ENCODE measurements at places on chromosomes 6 and 20.

DNA sequence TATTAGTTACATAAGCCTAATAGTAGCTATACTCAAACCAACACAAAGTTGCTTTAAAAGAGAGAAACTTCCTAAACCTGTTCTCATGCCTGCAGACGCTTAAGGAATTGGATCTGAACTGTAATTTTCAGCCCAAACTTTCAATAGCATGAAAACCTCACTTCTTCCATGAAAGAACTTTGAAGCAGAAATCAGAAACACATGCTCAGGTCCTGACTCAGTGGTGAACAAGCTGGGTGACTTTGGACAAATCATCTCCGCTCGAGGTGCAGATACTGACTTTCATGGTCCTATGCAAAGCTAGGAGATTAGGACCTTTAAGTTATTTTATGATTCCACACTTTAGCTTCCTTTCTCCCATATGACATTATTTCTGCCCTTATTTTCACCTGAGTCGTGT lies 36.5 kb downstream of the NOX3 start:
- peak; percentile 27 for DNase-seq

- no peak for DNase-seq
Observed at GRCh38 chr20:10433014-10433622, 904 bp downstream of the MKKS start.

- DNase-seq: no peak
Observed at GRCh38 chr6:108616544-108616943, 55.8 kb downstream of the FOXO3 start.

GRCh38 chr6:150091476-150091875 lies 22.6 kb upstream of the ULBP3 start:
- no peak for DNase-seq

- no peak for DNase-seq
Observed at GRCh38 chr6:155426408-155426945, 29.2 kb downstream of the NOX3 start.

- no peak for DNase-seq
Observed at GRCh38 chr6:145360865-145361264, 374.5 kb downstream of the EPM2A start.

DNA sequence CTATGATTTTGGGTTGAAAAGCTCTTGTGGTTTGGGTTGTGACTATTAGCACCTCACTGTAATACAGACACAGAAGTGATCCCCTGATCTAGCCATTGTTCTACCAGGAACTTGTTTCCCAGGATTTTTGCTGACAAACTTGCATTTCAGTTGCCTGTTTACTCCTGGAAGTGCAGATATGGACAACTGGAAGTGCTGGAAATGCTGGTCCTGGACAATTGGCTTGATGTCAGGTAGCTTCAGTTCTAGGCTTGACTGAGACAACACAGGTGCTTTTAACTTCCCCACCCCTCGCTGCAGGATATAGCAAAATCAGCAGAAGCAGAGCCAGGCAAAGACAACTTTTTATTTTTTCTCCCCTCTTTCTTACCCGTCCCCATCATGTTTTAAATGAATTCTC lies 27.1 kb upstream of the FBXO30 start:
- no peak for DNase-seq

- peak; percentile 47 for DNase-seq
Observed at GRCh38 chr6:57173056-57173885, 1.1 kb downstream of the BAG2 start.

DNA sequence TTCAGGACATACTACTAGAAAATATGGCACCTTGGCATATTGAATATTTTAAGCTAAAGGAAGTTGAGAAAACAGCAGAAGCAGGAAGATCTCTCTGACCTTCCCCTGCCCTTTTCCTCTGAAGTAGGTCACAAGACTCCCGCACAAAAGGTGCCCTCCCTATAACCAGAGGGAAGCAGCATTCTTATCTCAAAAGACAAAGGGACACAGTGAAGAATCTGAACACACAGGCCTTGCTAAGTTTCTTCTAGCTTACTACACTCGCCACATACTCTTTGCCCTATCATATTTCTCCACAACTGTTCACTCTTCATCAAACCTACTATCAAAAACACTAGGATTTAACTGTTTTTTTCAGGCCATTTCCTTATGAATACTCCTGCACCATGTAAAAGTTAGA lies 151.2 kb downstream of the ELOVL4 start:
- no peak for DNase-seq

DNA sequence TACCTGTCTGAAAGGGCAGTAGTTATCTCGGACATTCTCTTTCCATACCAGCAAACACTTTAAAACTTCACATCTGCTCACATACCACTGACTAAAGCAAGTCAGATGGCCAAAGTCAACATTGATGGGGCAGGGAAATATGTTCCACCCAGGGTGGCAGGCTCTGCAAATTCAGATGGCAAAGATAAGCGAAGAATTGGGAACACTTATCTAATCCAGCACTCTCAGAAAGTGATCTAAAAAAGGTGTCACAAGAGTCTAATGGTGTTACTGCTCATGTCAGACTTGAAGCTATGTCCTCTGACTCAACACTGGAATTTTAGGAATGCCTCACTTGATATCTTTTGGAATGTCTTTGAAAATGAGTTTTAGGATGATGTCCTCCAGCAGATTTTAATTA lies 1086.2 kb downstream of the KIF16B start:
- no peak for DNase-seq

- no peak for DNase-seq
Observed at GRCh38 chr6:28727559-28728211, 196.1 kb downstream of the TRIM27 start.

DNA sequence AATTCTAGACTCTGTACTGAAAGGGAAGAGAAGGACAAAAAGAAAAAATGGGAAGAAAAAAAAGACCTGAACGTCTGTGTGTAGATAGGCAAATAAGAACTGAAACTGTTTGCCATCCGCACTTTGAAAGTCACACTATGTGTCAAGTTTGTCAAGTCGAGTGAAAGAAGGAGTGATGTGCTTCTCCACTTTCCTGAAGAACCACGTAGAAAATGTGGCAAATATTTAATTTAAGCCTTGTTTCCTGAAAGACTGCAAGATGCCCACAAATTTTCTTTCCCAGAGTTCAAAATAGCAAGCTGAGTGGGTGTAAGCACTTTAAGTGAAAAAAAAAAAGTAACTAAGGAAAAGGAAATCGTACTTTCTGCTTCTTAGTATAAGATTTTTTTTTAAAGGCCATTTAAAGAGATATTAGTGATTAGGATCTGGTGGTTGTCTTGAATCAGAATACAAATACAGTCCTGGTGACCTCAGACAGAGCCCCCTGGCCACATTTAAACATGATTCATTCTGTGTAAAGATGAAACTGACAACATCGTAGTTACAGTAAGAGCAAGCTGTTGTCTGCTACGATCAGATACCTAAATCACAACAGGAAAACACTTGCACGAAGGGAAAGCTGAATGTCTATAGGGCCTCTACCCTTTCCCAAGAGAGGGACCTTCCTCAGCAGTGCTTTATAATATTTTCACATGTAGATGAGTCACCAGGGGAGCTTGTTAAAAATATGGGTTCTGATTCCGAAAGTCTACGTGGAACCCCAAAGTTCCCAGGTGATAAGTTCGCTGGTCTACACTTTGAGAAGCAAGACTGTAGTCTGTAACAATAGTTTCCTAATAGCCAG lies 102.3 kb downstream of the HIVEP2 start:
- DNase-seq: peak; percentile 70

DNA sequence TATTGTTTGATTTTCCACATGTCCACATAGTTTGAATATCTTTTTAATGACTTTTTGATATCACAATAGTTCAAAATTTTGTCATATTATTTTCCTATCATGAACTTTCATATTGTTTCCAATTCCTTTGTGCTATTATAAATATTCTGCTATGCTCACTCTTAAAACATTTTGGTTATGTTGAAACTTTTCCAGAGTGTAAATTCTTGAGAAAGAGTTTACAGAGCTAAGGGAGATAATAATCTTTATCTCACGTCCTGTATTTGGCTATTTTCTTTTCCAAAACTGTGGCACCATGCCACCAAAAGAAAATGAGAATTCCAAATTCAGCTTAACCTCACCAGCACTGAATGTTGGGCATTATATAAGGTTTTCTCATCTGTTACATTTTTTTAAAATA lies 210.9 kb downstream of the TFAP2B start:
- DNase-seq: no peak

DNA sequence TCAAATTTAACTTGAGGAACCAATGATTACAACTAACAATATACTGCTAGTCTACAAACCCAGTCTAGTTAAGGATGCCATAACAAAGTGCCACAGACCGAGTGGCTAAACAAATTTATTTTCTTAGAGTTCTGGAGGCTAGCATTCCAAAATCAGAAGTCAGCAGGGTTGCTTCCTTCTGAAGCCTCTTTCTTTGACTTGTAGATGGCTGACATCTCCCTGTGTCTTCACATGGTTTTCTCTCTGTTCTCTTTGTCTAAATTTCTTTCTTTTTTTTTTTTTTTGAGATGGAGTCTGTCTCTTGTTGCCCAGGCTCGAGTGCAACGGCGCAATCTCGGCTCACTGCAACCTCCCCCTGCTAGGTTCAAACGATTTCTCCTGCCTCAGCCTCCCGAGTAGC lies 56.1 kb downstream of the NCOA3 start:
- no peak for DNase-seq

DNA sequence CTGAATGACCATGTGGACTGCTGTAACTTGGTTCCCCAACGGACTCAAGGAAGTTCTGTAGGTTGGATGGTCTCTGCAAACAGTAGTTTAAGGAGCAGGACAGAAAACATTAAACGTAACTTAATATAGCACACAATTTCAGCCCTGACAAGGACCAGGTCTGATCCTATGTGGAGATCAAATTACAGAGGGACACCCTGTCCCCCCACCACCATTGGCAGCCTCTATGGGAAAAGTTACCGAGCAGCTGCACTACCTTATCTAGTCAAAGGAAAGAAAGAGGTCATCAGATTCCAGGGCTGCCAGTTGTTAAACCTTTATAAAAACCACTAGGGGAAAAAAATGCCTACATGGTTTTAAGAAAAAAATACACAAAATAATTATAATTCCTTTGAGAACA lies 191.5 kb upstream of the RSPO3 start:
- no peak for DNase-seq

DNA sequence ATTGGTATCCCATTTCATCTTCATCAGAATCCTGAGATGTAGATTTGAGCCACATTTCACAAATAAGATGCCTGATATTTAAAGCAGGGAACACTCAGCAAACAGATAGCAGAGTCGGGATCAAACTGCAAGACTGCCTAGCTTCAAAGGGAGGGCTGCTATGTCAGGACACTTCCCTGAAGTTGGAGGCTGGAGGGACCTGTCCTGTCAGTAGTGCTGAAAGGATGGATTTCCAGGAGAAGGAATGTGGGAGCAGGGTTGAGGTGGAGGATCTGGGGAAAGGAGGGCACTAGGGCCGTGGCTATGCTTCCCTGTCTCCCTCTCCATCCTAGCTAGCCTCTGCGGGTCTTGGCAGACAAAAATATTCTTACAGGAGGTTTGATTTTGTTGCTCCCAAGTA lies 32.2 kb downstream of the COX4I2 start:
- DNase-seq: no peak

DNA sequence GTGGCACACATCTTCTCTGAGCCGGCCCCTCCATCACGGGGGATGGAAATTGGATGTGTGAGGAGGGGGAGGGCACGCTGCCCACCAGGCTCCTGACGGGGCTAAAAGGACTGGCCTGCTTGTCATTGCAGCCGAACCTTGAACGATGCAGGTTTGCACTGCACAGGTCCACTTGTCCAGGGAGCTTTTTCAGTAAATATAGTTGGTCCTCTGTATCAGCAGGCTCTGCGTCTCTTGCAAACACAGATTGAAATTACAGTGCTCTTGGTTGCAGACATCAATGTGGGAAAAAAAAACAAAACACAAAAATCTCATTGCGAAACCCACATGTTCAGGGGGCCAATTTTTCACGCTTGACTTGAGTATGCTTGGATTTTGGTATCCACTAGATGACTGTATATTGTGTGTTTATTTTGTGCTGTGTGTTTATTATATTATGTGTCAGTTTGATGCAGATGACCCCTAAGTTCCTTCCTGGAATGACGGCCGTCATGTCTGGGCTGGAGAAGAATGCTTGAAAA lies 29.2 kb downstream of the ERMARD start:
- DNase-seq: peak; percentile 63

GRCh38 chr6:75363304-75363703 lies 78.7 kb upstream of the TMEM30A start:
- DNase-seq: no peak

- DNase-seq: peak; percentile 38
Observed at GRCh38 chr20:20489054-20489453, 121.2 kb downstream of the INSM1 start.

DNA sequence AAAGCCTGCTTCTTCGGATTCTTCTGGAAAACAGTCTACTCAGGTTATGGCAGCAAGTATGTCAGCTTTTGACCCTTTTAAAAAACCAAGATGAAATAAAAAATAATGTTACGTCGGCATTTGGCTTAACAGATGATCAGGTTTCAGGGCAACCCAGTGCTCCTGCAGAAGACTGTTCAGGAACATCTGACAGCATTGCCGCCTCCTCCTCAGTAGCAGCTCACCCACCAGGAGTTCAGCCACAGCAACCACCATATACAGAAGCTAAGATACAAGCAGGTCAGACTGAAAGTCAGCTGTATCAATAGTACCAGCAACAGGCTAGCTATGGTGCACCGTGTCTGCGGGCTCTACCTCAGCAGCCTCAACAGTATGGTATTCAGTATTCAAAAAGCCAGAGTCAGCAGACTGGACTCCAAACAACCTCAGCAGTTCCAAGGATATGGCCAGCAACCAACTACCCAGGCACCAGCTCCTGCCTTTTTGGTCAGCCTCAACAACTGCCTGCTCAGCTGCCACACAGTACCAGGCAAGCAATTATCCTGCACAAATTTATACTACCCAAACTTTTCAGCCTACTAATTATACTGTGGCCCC lies 51.9 kb downstream of the BTBD9 start:
- no peak for DNase-seq

GRCh38 chr20:18314786-18315406 lies 26.6 kb downstream of the ZNF133 start:
- peak; percentile 69 for DNase-seq

- peak; percentile 29 for DNase-seq
Observed at GRCh38 chr6:170290296-170291128, at the start of gene DLL1. Gene DLL1 (minus strand): TSS chr6:170291078. CDS start chr6:170290139, 939 bp downstream.

GRCh38 chr6:16740097-16740496 lies 21.2 kb downstream of the ATXN1 start:
- DNase-seq: no peak

GRCh38 chr6:24323632-24324337 lies 34.1 kb downstream of the DCDC2 start:
- peak; percentile 41 for DNase-seq

GRCh38 chr20:5402903-5403531 lies 86.3 kb upstream of the PROKR2 start:
- no peak for DNase-seq

DNA sequence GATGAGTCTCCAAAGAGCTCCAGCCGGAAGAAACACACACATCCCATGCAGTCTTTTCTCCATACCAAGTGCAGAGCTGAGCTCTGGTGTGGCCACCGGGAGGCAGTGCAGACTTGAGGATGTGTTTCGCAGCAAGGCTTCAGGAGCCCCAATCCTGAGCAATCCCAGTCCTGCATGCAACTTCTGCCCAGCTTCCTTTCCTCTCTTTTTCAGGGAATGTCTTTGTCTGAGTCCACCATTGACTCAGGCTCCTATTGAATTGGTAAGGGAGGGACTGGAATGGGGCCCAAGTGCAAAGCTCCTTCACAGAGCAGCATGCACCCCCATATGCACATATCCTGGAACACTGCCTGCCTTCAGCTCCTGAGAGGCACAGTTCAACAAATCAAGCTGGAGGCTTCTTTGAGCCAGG lies 50.5 kb upstream of the ASIP start:
- peak; percentile 82 for DNase-seq

Data from astrocyte of the spinal cord (primary cell).